Smooth muscle cell of the coronary artery (primary cell): ENCODE measurements at places on chromosomes 1 and 21. TPM values are rescaled to one million over a fixed set of nuclear protein-coding genes. Genes with fewer than 3 reads are reported as not detected.

Gene RXFP4
- not detected in 2 replicates for total RNA-seq

Gene IFI6
- total RNA-seq = 70.3 and 90.0 TPM in 2 replicates

Gene MANEAL
- 0.35 and 0.38 TPM in 2 replicates for total RNA-seq

Gene GABPB2
- 7.6 and 30.4 TPM in 2 replicates for total RNA-seq

Gene AMY1B
- total RNA-seq = not detected in 2 replicates

Gene UTS2
- not detected in 2 replicates for total RNA-seq

Gene FAM43B
- total RNA-seq = 0.08 TPM in 1 of 2 replicates, not detected in the other

Gene ADGRL4
- 13.1 and 30.1 TPM in 2 replicates for total RNA-seq

Gene HSF2BP
- 2.0 TPM in 1 of 2 replicates, not detected in the other for total RNA-seq

Gene ITLN2
- total RNA-seq = 0.82 and 1.5 TPM in 2 replicates

Gene ECM1
- total RNA-seq = 7.6 and 8.4 TPM in 2 replicates

Gene HES3
- total RNA-seq = not detected in 2 replicates

Gene YRDC
- total RNA-seq = 4.4 and 17.4 TPM in 2 replicates

Gene RER1
- total RNA-seq = 80.2 and 128 TPM in 2 replicates

Gene CGN
- 0.30 and 0.35 TPM in 2 replicates for total RNA-seq

Gene NIBAN1
- 30.9 and 50.4 TPM in 2 replicates for total RNA-seq

Gene LHX8
- total RNA-seq = 0.59 TPM in 1 of 2 replicates, not detected in the other

Gene KDF1
- not detected in 2 replicates for total RNA-seq

Gene ADAR
- total RNA-seq = 51.1 and 64.6 TPM in 2 replicates

Gene PYHIN1
- total RNA-seq = 0.47 TPM in 1 of 2 replicates, not detected in the other

Gene PCAT6
- total RNA-seq = 0.30 TPM in 1 of 2 replicates, not detected in the other

Gene KCNA2
- total RNA-seq = not detected in 2 replicates

Gene KCNA3
- total RNA-seq = 1.4 TPM in 1 of 2 replicates, not detected in the other
